NCI-H1436 (cell line): ENCODE measurements at places on chromosomes 4 and X.

- no peak for DNase-seq
These were observed 1577.0 kb upstream of the TENM3 start for GRCh38 chr4:180665994-180666824.

GRCh38 chr4:26051240-26051639 lies 137.2 kb downstream of the SMIM20 start:
- DNase-seq: no peak

DNA sequence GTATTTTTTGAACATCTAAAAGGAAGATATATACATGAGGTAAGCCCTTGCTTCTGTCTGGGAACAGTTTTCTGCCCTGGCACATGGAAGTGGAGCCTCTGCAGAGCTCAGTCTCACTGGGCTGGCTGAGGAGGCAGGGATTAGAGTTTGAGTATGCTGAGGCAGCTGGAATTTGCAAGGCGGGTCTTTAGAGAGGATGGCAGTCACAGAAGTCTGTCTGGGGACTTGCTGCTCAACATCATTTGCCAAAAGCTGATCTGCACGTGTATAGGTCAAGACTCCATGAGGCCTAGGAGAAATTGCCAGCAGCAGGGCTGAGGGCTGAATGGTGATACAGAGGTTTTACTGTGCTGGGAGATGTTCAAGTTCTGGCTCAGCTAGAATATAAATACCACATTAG lies 163.6 kb upstream of the ANK2 start:
- no peak for DNase-seq

DNA sequence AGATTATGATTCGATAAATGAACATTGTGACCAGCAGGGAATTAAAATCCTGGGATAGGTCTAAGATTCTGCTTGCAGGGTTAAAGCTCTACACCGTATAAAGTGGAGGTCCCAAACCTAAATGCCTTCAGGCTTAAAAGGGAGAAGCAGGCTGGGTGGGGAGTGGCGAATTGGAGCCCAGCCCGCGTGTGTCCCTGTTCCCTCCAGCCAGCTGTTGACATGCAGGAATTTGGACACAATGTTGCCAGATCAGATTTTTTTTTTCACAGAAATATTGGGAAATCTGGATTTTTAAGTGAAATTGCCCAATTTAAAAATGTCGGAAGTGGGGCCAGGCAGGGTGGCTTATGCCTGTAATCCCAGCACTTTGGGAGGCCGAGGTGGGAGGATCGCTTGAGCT lies 60.5 kb downstream of the ELF4 start:
- DNase-seq: no peak

GRCh38 chr4:146317783-146318182 lies 103.4 kb downstream of the REELD1 start:
- DNase-seq: no peak

- no peak for DNase-seq
These were observed 105.0 kb downstream of the SLC2A9 start for GRCh38 chr4:9916346-9916745.

- DNase-seq: peak; percentile 87
These were observed 788.4 kb downstream of the RPA4 start for GRCh38 chrX:97672138-97672537.

- DNase-seq: no peak
These were observed 120.2 kb upstream of the GK2 start for GRCh38 chr4:79528241-79528706.
